ENCODE measurements at places on chromosomes 16 and 17.

- DNase-seq: peak; percentile 68
Measured at GRCh38 chr17:65556014-65556909, 5.2 kb downstream of the AXIN2 start.

GRCh38 chr17:40219594-40220338 is 662 bp downstream of the WIPF2 start:
- peak; percentile 54 for DNase-seq

DNA sequence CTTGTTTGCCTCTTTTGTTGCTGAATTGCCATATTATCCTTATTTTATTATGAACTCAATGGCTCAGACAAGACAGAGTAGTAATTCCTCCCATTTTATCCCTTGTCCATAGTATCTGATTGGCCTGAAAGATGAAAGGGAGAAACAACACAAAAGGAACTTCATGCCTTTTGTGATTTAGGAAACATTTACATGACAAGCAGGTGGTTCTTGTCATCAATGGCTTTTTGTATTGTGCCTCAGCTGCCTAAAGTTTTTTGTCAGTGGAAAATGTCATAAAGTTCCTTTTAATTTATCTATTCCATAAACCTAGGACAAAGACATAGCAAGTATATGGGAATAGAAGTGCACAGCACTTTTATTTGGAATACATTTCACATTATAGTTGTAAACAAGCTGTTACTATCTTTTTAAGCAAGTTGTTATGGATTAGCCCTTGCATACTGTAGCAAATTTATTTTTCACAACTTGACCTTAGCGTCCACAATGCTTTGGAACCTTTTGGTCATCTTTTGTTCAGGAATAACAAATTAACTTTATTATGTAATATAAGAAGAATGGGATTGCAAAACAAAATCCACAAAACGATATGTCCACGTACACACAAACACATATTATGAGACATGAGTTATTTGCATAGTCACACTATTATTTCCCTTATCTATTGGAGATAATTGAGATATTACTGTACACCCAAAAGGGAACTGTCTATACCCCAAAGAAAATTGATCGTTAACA is 12.4 kb upstream of the MPHOSPH6 start:
- DNase-seq: no peak

- no peak for DNase-seq
Measured at GRCh38 chr17:82840431-82840831, 609 bp upstream of the ZNF750 start.

Data from astrocyte of the spinal cord (primary cell).